Ovary (tissue), 10 donors: ENCODE measurements at places on chromosomes 2 and 18. TPM values are rescaled to one million over a fixed set of nuclear protein-coding genes. Genes with fewer than 3 reads are reported as not detected.

SCG2 gene
- total RNA-seq: 3.4 TPM

DNA sequence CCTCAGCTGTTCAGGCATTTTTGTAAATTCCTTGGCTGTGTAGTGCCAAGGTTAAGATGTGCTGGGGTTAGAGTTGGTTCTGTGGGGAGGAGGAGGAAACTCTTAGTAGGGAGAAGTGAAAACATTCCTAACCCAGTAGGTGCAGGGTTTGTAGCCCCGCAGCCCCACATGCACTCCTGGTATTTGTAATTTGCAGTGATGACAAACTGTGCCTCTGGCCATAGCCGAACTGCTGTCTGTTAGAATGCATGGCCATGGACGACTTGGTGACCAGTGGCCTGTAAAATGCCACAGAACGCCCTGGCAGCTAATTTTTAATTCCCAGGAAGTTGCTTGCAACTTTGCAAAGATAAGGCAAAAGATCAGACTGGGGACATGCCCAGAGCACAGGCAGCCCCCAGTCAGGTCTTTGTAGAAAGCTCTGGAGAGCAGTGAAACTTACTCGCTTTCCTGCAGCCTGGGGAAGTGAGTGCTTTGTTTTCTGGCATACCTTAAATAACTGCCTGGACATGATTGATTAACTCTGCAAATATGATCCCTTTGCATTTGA is 38.4 kb downstream of the LYPD6B start:
- no peak for DNase-seq
- no peak overlapping the region for H3K4me3 ChIP-seq
- peaks cover 2% of the 10 kb centered on the region for H3K4me1 ChIP-seq
- H3K27me3 ChIP-seq: no peaks in the 10 kb centered on the region
- H3K36me3 ChIP-seq: no peaks in the 10 kb centered on the region

- peaks cover 2% of the 10 kb centered on the region for H3K27me3 ChIP-seq
- no peak overlapping the region for H3K27ac ChIP-seq
- peaks cover 15% of the 10 kb centered on the region for H3K4me1 ChIP-seq
- no peak overlapping the region for H3K4me3 ChIP-seq
- no peaks in the 10 kb centered on the region for H3K36me3 ChIP-seq
- DNase-seq: no peak
These were observed 2.9 kb downstream of the TBR1 start for GRCh38 chr2:161418715-161419637.

DNA sequence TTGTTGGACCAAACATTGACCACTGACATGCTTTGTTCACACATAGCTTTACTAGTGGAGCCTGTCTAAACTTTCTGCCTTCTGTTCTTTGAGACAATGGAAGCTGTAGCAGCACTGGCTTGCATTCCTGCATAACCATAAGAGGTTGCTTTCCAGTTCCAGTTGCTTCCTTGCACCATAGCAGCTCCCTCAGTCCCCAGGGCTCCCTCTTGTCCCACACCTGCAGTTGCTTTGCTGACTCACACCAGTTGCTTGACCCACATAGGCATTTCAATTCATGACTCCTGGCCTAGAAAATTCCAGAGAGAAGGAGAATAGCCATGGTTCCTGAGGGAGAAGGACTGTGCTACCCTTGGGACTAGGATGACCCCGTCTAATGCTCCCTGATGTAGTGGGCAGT is 20.9 kb downstream of the SGPP2 start:
- no peak overlapping the region for H3K4me3 ChIP-seq
- H3K27me3 ChIP-seq: no peaks in the 10 kb centered on the region
- no peak for DNase-seq
- H3K27ac ChIP-seq: no peak overlapping the region

DNA sequence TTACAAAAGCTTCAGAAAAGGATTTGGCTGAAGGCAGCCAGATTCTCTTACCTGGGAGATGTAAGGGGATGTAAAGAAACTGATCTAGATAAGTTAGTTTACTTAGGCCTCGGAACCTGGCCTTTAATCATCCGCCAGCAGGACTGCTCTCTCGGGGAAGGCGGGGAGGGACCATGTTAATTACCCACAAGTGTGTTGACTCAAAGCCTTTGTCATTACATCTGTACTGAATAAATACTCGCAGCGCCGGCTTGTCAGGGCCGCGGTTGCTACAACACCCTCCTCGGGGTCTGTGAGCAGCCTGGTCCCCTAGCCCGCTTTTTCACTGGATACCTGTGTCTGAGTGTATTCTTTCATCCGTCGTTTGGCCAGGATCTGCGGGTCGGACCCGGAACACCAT is 6.7 kb downstream of the CHMP3 start:
- DNase-seq: no peak
- no peaks in the 10 kb centered on the region for H3K27me3 ChIP-seq
- H3K4me1 ChIP-seq: peaks cover 5% of the 10 kb centered on the region
- H3K4me3 ChIP-seq: no peak overlapping the region
- H3K36me3 ChIP-seq: no peaks in the 10 kb centered on the region
